ENCODE measurements at places on chromosomes 3 and 15.

DNA sequence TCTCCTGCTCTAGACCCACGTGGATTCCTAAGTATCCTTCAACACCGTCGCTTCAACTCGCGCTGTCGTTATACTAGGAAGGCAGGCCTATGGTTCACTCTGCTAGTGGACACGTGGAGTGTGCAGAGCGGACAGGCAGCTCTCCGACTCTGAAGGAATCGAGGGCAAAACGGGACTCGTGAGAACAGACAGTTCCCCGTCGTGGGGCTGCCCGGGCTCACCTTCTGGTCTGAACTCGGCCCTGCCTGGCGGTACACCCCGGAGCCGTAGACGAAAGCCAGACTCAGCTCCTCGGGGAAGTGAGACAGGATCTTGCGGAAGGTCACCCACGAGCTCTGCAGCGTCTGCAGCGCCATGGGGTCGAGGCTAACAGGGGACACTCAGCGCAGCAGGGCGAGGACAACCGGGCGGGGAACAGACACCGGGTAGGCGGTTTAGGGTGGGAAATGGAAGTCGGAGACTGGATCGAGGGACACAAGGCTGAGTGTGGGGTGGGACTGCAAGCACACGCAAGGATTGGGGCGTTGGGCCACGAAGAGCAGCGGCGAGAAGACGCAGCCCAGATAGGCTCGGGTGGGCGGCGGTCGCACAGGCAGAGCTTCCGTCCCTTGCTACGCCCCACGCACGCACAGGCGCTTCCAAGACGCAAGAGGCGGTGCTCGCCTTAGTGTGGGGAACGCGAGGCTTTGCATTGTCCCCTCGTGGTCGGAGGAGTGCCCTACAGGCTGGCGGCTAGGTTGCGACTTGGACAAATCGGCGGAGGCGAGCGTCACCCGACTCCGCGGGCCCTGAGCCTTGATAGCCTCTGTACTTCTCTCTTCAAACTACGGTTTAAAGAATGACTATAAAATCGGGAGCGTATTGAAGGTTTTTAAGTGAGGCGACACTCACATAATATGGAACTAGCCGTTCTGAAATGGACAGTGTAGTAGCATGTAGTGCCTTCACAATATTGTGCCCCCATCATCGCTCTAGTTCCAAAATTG lies at the start of gene TAMM41:
TAMM41 (minus strand) TSS at position 605 of the 986 bp plus-strand sequence; CDS start at position 356, 249 bp downstream.
- DNase-seq: peak; percentile 86

DNA sequence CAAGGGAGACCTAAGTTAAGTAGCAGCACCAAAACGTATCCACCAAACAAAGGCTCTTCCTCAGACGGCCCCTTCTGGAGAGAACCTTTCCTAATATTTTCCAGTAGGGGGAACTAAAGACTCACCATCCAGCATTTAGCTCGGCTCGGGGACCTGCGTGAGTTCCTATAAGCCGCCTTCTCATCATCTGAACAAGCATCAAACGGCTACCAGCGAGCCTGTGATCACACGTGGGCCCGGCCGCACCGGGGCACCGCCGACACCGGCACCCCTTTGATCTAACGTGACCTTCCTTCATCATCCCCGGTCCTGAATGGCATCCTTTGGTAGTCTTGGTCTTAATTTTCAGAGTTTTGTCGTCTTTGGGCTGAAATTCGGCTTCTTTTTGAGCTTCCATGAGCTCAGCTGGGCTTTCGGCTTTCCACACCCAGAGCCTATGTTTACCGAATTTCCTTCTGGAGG lies 1.4 kb upstream of the ROBO2 start:
- peak; percentile 75 for DNase-seq

GRCh38 chr15:64746356-64746755 lies 29.0 kb downstream of the RBPMS2 start:
- no peak for DNase-seq

- peak; percentile 20 for DNase-seq
Measured at GRCh38 chr3:155859859-155860258, 5.6 kb upstream of the SLC33A1 start.

Data from HFFc6 (cell line).